ENCODE measurements at places on chromosomes 13 and 19.

DNA sequence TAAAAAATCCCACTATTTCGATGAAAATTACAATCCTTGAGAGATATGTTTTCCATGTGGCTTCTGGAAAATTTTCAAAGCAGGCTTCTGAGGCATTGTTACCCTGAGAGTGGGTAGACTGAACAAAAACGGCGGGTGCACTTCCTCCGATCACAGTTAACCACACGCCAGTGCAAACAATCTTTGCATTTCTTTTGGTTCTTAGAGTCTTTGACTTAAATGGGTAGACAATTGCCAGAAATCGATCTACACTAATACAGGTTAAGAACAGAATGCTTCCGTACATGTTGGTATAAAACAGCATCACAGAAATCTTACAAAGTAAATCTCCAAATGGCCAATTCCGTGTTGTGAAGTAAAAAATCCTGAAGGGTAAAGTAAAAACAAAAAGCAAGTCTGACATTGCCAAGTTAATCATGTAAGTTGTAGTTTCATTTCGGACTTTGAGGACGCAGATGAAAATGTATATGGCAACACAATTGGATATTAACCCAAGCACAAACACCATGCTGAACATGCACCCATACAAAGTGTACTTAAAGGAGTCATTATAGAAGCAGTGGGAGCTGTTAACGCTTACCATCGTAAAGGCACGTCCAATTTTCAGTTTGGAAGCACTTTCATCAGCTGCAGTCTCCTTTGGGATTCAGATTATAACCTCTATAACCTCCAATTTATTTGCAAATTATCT is 927 bp downstream of the LPAR6 start:
- no peak for DNase-seq

- DNase-seq = no peak
Observed at GRCh38 chr13:100097821-100098220, 8.9 kb downstream of the PCCA start.

DNA sequence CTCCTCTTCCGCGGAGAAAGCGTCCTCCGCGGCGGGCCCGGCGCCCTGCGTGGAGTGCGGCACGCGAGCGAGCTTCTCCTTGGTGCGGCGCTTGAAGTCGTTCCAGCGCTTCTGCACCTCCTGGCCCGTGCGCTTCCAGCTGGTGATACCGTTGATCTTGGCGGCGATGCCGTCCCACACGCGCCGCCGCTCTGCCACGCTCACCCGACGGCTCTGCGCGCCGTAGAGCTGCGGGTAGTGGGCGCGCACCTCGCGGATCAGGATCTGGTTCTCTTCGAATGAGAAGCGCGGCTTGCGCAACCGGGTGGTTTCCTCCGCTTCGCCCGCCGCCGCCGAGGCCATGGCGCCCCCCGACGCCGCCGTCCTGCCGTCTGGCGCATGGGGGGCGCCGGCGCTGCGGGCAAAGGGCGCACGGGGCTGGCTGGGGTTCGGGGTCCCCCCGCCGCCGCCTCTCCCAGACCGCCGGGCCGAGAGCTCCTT is 941 bp downstream of the MYPOP start:
- no peak for DNase-seq

- no peak for DNase-seq
Observed at GRCh38 chr13:40345654-40346372, 320.6 kb downstream of the FOXO1 start.

- DNase-seq = no peak
Observed at GRCh38 chr19:29201855-29202254, 11.1 kb downstream of the UQCRFS1 start.

- DNase-seq = no peak
Observed at GRCh38 chr19:19022380-19022961, 10.8 kb downstream of the SUGP2 start.

DNA sequence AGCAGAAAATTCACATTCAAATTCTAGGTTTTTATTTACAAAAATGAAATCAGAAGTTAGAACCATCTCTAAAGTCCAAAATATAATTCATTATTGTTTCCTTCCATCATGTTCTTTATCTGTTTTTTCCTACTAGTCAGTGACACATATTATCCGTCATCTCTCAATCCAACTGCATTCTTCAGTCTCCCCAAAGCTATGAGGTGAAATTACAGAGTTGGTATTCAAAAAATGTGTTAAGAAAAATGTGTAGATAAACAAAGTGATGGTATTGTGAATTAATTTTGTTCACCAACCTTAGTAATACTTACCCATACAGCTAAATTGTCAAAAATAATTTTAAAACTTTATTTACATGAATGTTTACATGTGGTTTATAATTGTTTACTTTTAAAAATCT is 448.7 kb upstream of the MIR17HG start:
- no peak for DNase-seq

DNA sequence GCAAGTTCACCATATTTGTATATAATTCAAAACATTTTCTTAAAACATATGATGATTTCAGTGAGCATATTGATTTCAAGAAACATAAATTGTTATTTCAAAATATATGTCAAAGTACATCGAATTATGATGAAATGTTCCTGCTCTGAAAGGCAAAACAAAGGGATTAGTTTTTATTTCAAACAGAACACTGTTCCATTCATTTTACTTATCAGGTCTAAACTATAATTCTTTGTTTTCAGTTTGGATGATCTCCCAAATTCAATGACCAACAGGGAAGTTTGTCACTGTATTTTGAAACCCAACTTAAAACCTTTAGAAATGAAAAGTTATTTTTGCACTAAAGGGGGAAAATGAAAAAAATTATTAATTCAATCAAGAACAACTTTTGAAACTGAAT is 610.2 kb downstream of the SLITRK1 start:
- no peak for DNase-seq

DNA sequence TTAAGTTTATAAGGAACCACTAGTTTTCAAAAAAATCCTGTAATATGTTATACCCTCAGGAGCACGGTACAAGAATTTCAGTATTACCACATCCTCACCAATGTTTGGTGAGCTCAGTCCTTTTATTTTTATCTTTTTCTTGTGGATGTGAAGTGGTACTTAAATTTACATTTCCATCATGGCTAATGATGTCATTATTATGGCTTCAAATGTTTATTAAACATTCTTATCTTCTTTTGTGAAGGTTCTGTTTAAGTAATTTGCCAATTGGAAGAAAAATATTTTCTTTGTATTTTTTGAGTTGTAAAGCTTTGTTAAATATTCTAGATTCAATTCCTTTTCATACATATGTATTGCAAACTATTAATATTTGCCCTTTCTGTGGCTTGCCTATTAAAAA is 291.0 kb downstream of the ENOX1 start:
- no peak for DNase-seq

- DNase-seq = no peak
Observed at GRCh38 chr13:30257468-30258099, 49.8 kb downstream of the KATNAL1 start.

DNA sequence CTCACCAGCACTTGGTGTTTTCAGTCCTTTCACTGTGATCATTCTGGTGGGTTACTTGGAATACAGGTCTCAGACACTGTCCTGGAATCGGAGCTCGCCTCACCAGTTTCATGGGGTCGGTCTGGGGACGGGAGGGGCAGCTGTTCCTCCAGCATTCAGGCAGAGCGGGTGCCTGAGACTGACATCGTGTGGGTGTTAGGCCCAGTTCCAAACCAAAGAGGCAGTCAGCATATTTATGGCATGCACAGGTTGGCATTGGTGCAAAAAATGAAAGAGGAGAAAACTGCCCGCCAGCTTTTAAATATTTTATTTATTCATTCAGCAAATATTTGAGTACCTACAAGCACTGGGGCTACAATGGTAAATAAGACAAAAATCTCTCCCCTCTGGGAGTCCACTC is 20.1 kb downstream of the PLEKHF1 start:
- no peak for DNase-seq

DNA sequence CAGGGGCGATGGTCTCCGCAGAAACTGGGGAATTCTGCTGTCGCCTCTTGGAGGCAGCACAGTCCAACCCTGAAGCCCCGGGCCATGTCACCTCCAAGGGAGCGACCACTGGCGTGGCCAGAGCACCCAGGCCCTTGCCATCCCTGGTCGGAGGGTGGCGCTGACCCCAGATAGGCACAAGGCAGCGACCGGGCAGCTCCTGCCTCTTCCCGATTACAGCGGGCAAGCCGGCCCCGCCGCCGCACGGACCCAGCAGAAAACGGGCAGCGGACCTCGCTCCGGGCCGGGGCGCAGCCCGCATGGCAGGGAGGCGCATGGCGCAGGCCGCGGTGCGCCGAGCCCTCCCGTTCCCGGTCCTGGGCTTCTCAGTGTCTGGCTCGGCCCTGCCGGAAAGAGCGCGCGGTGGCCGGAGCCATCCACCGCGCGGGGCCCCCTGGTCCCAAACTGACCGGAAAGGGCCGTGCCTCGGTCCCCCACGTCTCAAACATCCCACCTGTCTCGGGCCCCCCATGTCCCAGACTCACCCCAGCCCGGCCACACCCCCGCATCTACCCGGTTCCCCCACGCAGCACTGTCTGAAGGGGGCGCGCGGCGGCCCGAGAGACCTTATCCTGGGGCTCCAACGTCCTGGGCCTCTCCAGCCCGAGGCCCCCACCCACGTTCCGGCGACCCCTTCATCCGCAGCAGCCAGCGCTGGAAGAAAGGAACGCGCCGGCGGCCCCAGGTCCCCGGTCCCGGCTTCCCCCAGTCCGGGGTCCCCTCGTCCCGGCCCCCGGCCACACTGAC is 727 bp downstream of the CERS1 start:
- no peak for DNase-seq

DNA sequence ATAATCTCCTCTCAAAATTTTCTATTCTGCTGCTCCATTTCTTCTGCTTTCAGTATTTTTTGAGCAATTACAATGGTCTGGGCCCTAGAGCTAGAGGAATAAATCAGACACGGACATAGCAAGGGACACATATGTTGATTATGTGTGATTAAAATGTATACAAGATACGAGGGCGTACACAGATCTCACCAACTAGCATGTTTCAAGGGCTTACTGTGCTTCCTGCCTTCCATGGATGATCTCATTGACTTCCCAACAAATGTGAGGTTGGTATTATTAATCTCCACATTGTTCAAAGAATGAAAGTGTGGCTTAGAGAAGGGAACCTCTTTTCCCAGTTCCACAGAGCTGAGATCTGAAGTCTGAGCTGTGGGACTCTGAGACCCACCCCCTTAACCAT is 9.1 kb downstream of the PLD3 start:
- DNase-seq = no peak

DNA sequence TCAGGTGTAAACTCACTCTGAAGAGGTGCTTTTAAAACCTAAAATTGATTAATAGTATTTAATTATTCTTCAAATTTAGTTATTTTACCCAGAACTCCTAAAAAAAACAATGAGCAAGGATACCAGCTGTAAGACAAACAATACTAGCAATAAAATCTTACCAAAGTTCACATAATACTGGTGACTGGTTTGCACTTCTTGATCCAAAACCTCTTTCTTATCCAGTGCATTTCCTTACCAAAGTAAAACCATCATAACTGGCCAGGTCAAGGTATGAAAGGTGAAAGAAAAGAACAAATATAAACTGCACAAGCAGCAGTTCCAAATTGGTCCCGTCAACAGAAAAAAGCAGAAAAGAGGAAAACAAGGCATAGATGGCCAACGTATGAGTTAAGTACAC is 62.7 kb downstream of the PSPC1 start:
- no peak for DNase-seq

GRCh38 chr19:52331757-52332156 is 4.3 kb upstream of the ZNF610 start:
- DNase-seq = no peak

DNA sequence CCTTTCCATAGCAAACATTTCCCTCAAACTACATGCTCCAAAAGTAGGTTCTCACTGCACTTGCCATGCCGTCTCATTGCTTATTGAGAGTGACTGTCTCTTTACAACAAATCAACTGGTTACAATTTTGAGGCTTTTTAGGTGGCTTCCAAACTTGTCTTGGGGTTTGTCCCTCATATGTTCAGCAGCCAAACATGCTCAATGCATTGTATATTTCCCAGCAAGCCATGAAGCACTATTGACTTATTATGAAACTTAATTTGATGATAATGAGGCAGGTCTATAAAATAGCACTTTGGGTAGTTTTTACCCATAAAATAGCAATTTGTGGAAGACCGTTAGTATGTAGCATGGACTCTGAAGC is 78.2 kb downstream of the LRCH1 start:
- no peak for DNase-seq

DNA sequence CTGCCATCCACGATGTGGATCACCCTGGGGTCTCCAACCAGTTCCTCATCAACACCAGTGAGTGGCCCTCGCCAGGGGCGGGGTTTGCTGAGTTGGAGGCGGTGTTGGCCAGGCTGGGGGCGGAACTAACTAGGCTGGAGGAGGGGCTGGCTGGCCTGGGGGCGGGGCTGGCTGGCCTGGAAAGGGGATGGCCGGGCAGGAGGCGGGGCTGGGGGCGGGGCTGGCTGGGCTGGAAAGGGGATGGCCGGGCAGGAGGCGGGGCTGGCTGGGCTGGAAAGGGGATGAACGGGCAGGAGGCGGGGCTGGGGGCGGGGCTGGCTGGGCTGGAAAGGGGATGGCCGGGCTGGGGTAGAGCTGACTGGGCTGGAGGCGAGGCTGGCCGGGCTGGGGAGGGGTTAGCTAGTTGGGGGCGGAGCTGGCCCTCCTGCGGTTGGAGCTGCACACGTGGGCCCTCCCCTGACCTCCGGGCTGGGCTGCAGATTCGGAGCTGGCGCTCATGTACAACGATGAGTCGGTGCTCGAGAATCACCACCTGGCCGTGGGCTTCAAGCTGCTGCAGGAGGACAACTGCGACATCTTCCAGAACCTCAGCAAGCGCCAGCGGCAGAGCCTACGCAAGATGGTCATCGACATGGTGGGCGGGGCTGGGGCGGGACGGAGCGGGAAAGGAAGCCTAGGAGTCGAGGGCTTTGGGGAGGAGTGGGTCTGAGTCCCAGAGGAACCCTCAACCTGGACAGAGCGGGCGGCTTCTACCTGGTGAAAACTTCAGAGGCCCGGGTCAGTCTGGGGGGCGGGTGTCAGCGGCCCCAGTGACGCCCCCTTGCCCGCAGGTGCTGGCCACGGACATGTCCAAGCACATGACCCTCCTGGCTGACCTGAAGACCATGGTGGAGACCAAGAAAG is 41.0 kb downstream of the PDE4A start:
- DNase-seq = peak; percentile 97

- DNase-seq = no peak
Observed at GRCh38 chr19:46000491-46001246, 5.4 kb downstream of the CCDC61 start.

GRCh38 chr19:6825076-6825774 is 52.7 kb downstream of the VAV1 start:
- no peak for DNase-seq

Measured in mesenteric fat pad (tissue), 1 donor.